ENCODE measurements at places on chromosomes 4 and X. TPM values are rescaled to one million over a fixed set of nuclear protein-coding genes. Genes with fewer than 3 reads are reported as not detected.

Gene GPRASP1
- 33.8 TPM for total RNA-seq

Gene DMP1
- total RNA-seq = 0.11 TPM

Gene ETDB
- total RNA-seq = not detected

Gene POU4F2
- 7.9 TPM for total RNA-seq

Gene MAB21L2
- 47.0 TPM for total RNA-seq

Gene SEC24B
- 42.7 TPM for total RNA-seq

Gene SSX2B
- total RNA-seq = not detected

Gene ZNF157
- total RNA-seq = 2.6 TPM

Gene TREX2
- total RNA-seq = 0.27 TPM

Gene GPRIN3
- total RNA-seq = 33.2 TPM

Gene KIAA1210
- total RNA-seq = 0.33 TPM

Gene CCSER1
- 85.6 TPM for total RNA-seq

Gene MAGEB17
- total RNA-seq = not detected

Gene GAGE13
- not detected for total RNA-seq

Gene DGAT2L6
- not detected for total RNA-seq

Gene PRSS12
- 32.3 TPM for total RNA-seq

Gene REPS2
- 18.8 TPM for total RNA-seq

Gene TLR2
- 8.7 TPM for total RNA-seq

Gene SRPX
- 50.5 TPM for total RNA-seq

Gene ASB5
- total RNA-seq = 17.9 TPM

Gene IL15
- 2.4 TPM for total RNA-seq

Gene ODAPH
- not detected for total RNA-seq

Gene APELA
- total RNA-seq = 2.7 TPM

Gene SYP
- 152 TPM for total RNA-seq

Gene CFAP47
- total RNA-seq = 8.7 TPM
